ENCODE measurements at places on chromosomes 11 and 22.

GRCh38 chr22:43393132-43393843 lies 18.5 kb upstream of the MPPED1 start:
- no peak for DNase-seq

DNA sequence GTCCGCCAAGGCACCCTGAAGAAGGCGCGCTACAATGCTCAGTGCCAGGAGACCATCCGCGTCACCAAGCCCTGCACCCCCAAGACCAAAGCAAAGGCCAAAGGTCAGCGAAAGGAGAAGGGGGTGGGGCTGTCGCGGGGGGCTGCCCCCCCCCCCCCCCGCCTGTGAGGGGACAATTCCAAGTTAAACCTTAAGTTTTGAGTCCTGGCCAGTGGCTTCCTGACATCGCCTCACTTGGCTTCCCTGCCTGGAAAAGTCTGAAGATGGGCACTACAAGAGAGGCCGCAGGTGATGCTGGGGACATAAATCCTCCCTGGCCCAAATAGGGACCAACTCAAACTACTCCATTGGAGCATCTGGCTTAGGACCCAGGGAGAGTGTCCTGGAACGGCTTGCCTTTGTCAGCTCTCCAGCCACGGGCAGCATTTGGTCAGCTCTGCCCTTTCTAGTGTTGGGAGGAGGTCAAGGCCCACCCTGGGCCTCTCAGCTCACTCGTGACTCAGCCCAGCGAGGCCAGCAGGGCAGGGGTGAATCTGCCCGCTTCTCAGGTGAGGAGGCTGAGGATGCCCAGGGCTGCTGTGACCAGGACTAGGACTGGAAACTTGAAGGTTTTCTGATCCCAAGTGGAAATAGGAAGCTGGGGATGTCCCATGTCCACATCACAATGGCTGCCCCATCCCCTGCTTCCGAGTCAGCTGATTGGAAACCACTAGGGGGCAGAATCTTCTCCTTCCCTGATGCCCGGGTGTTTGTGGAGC lies 1.4 kb downstream of the MDK start:
- peak; percentile 30 for DNase-seq

GRCh38 chr11:32259641-32260081 lies 168.8 kb downstream of the RCN1 start:
- no peak for DNase-seq

GRCh38 chr11:129951201-129951865 lies 51.3 kb downstream of the PRDM10 start:
- DNase-seq, result no peak

DNA sequence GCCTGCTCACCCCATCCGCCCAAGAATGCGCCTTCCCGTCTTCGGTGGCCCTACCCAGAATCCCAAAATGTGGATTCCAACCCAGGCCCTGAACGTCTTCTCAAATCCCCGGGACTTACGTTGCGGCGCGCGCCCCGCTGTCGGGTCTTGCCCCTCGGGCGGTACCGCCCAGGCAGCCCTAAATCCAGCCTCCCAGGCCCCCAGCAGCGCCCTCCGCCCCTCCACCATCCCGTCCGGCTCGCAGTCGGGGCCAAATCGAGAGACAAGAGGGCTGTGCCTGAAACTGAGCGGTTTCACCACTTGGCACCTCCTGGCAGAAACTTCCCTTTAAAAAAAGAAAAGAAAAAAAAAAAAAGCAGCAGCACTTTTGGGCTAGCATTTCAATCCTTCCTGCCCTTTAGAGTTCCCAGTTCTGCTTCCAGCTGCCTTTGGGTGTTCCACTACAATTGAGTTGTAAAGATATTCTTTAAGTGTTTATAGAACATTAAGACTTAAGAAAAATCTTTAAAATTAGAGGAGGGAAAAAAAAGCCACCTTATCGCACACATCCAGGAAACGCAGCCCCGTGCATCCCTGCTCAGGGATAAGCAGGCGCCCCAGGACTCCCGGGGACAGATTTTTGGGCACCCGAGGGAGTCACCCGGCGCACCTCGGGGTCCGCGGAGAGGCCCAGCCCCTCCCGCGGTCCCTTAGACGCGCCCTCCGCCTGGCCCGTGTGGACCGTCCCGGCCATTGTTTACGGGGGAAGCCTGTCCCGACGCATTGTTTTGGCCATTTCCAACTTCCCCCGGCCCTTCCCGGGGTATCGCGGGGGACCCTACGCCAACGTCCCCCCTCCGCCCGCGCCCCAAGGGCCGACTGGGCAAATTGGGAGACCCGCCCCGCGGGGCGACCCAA lies 57.6 kb downstream of the KCNJ4 start:
- DNase-seq, result peak; percentile 54

GRCh38 chr11:70660059-70660888 lies 261.9 kb downstream of the CTTN start:
- no peak for DNase-seq

DNA sequence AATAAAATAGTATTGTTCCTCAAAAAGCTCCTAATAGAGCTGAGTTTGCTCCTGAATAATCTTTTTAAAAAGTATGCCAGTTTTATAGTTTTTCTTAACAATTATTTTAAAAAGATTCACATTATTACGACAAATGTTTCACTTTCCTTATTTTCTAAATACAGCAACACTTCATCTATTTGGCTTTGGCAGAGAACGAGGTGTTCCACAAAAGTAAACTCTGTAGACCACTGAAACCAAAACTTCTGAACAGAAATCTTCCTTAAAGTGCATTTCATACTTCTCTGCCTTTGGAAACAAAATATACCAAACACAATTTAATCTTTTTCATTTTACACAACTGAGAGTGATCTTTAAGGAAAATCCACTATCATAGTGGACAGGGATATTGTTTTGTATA lies 133.6 kb upstream of the MTMR2 start:
- DNase-seq, result no peak

GRCh38 chr11:92753161-92753560 lies 216.3 kb upstream of the MTNR1B start:
- DNase-seq, result no peak
